ENCODE measurements at places on chromosomes 11 and 22.

DNA sequence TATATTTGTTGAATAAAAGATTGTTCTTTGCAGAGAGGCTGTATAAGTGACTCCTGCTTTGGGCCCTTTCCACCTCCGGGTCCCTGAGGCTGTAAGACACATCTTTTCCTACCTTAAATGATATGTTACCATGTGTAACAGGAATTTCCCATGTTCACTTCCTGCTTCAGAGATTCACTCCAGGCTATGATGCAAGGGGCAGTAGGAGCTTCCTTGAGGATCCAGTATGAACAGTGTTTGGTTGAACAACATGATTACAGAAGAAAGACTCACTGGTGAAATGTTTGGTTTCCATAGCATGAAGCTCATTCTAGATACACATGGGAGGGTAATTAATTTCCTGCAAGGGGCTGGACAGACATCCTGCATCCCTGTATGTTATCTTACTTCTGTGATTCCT, 25.6 kb upstream of the ZDHHC13 start:
- DNase-seq = no peak

DNA sequence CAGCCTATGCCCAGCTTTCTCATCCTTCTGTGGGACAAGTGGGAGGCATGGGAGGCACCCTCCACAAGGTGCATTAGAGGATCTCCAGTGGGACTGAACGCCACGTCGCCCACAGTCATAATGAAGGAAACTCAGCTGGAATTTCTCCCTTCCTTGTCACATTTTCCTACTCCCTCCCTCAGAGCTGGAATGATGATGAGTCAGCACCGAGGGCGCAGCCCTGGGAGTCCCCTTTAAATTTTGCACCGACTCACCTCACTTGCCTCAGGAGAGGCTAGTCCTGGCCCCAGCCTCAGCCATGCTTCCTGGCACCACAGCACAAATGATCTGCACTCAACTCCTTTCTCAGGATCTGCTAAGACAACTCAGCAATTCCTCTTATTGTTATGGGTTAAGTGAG, 34.3 kb downstream of the DBX1 start:
- DNase-seq = no peak

- no peak for DNase-seq
Measured at GRCh38 chr11:59857439-59858434, 8.6 kb downstream of the TCN1 start.

DNA sequence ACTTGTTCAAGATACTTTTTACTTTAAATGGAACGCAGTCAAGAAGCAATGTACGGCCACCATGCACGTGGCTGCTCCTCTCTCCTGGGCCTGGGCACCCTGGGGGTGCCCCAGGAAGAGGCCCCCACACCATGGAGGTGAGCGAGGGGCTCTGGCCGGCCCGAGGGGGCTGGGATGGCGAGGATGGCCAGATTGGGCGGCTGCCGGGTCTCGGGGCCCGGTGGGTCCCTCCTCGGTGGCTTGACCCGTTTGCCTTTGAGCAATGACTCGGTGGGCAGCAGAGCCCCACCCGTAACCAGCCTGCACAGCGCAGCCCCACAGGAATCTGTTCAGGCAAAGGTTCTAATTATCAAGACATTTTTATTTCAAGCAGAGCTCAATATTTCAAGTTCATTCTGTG, 167.4 kb downstream of the BRD1 start:
- no peak for DNase-seq

- no peak for DNase-seq
Measured at GRCh38 chr11:57457643-57458023, 2.7 kb upstream of the RTN4RL2 start.

DNA sequence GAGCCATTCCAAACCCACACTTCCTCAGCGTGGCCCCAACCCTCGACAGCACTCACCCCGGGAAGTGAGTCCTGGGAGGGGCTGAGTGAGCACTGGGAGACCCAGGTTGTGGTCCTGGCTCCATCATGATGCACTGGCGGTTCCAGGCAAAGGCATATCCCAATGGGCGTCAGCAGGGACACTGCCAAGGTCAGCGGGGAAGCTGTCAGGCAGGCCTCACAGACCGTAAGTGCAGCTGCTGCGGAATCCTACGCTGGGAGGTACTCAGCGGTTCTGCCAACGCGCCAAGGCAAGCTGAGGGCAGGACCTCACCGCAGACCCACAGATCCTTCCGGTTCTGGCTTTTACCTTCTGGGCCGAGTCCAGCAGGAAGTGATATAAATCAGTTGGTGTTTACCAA, 1.4 kb upstream of the GAL3ST1 start:
- DNase-seq = no peak

Measured in anterior cingulate cortex (tissue), 58 donors.